Activated CD4-positive, CD25-positive, alpha-beta regulatory T cell treated with anti-CD3 and anti-CD28 coated beads, Interleukin-2, amount 50 U/mL, for 24 hours (primary cell): ENCODE measurements at places on chromosomes 6 and 20.

DNA sequence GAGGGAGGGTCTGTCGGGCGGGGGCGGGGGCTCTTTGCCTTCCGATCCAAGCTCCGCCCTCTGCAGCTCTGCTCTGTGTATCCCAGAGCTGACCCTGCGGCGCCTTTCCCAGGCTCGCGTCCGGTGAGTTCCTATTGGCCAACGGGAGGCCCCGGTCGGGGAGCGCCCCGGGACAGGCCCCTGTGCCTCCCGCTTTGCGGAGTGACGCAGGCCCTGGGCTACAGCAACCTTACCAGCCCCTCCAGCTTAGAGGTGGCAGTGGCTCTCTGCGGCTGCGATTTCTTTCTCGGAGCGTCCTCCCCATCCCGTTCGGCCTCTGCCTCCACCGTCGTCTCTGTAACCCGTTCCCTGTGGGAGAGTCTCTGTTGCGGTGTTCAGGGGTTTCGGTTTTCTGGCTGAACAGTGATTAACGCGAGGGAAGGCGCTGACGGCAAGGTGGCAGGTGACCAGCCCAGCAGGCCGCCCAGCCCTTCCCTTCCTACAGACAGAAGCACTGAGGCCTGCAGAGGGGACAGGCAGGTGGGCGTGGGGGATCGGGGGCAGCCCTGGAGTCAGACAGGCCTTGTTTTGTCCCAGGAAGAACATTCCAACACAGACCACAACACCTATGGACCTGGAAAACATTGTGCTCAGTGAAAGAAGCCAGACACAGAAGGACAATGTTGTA is 18.1 kb upstream of the CEBPB start:
- no peak for ATAC-seq

DNA sequence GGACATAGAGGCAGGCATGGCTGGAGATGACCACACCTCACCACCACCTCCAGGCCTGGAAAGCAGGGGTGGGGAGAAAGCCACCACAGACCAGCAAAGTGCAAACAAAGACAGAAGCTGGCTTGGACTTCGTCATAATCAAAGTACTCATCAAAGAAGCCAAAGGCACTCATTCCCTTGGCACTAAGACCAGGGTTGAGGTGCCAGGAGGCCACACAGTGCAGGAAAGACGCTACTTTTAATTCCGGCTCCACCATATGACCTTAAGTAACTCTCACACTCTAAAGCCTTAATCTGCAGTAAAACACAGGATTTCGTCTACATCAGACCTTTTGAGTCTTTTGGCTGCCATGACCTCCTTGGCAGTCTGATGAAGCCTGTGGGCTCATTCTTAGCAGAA is 123.1 kb downstream of the HIVEP2 start:
- ATAC-seq: no peak

DNA sequence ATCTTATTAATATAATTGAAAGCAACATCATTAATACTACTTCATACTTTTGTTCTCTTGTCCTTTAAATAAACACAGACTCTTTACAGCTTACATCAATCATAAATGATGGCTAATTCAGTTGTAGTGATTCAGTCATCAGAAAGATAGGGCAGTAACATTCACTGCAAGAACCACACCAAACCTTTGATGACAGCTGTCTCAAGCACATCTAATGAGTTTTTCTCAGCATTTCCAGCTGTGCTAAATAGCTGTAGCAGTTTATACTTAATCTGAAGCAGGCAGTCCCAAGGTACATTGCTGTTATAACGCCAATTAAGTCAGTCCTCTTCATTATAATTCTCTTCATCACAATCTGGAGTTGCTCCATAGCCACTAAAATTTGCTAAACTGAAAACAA is 45.7 kb downstream of the PREP start:
- no peak for ATAC-seq

GRCh38 chr6:92906385-92906784 is 513.0 kb downstream of the EPHA7 start:
- no peak for ATAC-seq

DNA sequence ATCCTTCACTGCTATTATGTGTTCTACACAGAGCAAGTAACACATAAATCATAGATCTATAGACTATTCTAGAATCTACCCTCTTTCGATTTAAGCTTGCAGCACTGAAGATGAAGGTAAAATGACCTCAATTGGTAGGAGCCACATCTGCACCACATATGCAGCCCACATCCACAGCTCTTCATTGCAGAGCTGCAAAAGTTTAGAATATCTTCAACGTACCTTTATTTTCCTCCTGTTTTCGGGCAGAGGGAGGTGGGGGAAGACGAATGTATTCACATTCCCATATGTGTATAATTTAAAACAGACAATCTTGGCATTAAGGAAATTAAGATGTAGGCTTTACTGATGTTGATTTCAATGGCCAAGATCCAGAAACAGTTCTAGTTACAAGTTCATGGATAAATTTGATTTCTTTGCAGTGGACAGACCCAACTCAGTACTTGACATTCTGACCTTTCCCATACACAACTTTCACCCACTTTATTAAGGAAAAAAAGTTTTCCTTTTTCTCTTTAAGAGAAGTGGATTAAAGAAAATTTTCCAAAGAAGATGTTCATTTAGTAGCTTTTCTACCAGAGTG is 14.0 kb downstream of the EPB41L2 start:
- ATAC-seq: no peak

- no peak for ATAC-seq
Observed at GRCh38 chr6:13049666-13050254, 278.6 kb downstream of the TBC1D7 start.

GRCh38 chr6:134550604-134551003 is 232.7 kb upstream of the SGK1 start:
- ATAC-seq: no peak

- no peak for ATAC-seq
Observed at GRCh38 chr6:101397199-101397598, 3.7 kb downstream of the GRIK2 start.

- ATAC-seq: no peak
Observed at GRCh38 chr20:63264519-63264918, 8.1 kb upstream of the ARFGAP1 start.

GRCh38 chr6:152508477-152508876 is 128.7 kb downstream of the SYNE1 start:
- no peak for ATAC-seq

DNA sequence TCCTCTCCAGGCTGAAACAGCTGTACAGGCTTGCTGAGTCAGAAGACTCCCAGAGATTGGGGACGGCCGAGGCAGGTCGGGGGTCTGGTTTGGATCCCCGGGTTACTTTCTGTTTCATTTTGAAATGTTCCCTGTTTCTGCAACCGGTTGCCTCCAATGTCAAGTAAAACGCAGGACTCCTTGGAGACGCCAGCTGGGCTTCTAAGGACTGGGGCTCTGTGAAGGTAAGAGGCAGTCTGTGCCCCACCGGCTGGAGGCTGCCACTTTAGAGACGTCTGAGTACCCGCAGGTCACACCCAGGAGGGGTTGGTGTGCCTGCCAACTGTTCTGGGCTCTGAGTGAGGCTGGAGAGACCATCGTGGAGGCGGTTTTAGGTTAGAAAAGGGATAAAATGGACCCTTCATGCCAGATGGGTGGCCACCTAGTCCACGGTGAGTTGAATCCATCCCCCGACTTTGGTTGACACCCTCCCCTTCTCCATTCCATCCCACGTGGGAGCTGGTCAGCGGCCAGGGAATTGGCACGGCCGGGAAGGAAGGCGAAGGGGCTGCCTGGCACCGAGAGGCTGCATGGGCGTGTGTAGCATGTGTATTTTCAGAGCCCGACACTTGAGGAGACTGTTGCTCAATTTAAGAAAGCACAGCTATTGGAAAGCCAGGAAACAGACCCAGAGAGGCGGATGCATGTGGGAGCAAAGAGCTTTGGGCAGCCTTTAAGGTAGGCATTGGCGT is 240.9 kb downstream of the PHACTR1 start:
- ATAC-seq: peak; percentile 50

DNA sequence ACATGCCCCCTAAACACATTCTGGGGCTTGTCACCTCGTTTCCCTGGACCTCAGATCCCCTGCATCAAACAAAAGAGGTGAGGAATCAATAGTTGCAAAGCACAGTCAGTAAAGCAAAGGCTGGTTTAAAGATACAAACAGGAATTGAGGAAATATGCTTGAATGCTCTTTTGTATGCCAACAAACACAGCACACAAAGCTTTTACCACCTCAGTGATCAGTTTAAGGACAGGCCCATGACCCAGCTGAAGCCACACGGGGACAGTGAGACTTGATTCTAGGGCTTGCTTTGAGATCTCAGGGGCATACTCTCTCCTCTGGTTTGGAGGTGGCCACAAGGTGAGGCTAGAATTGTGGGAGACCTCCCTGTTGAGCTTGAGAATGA is 182.9 kb upstream of the CST7 start:
- ATAC-seq: no peak

DNA sequence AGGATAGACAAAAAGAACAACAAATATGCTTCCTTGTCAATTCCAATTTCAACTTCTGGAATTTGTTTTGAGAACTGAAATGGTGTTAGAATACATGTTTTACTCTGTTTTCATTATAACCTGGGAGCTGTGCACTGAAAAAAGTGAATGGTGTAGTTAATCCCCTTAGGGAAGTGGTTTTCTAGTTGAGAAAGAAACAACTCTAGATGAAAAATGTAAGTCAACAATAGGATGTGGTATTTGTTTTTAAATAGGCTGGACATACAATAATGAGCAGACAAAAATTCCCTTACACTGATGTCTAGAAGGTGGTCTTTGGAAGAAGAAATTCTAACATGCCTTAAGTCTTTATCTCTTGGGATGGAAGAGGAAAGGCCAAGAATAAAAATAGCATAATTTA is 59.9 kb upstream of the TINAG start:
- no peak for ATAC-seq

GRCh38 chr6:75266716-75267291 is 17.8 kb downstream of the TMEM30A start:
- ATAC-seq: peak; percentile 55

DNA sequence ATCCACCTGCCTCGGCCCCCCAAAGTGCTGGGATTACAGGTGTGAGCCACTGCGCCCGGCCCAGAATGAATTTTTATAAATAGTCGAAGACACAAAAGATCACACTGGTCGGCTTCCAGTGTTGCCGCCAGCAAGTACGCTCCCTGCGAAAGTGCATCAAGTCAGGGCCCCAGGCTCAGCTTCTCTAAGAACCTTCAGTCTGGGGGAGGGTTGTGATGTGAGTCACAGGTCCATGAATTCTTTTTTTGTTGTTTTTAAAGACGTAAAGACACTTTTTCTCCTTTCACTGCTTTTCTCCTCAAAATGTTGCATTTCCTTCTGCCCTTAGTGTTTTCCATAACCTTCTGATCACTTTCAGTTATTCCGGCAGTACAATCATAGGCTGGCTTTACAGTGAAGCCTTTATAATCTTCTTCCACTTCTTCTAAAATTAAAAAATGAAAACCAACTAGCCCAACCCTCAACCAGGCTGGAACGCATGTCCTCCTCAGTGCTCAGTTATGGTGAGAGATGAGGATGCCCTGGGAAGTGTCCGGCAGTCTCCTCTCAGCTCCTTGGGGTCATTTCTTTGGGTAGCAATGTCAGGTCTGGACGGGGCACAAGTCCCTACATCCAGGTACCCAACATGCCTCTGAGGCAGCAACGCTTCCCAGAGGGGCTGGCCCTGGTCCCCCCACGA is 66.6 kb downstream of the CSE1L start:
- no peak for ATAC-seq

- ATAC-seq: no peak
Observed at GRCh38 chr20:37622728-37623127, 71.1 kb upstream of the CTNNBL1 start.

DNA sequence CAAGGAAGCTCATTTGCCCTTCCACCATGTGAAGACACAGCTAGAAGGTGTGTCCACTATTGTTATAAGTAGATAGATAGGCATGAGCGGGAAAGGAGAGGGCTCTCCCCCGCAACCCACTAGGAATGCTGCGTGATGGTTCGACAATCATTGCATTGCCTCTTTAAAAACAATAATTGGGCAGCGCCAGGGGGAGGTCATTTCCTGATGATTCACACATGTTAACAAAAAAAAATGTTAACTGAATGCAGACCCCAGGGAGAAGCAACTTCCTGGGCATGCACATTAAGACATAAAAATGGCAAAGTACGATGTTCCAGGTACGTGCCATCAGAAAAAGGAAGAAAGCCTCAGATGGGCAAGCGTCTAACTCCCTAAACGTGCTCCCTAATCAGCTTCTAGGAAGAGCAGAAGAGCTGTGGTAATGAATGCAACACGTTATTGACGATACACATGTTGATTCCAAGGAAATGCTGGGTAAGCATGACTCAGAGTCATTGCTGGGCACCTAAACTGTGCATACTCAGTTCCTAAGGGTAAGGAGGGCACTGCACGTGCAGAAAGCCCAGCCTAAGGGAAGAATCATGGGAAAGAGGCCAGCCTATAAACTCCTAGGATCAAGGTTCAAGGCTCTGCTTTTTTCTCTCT is 113.7 kb downstream of the FAM217A start:
- ATAC-seq: no peak

- ATAC-seq: no peak
Observed at GRCh38 chr6:83459663-83460062, 28.8 kb upstream of the ME1 start.

GRCh38 chr20:17752459-17752858 is 52.7 kb downstream of the BANF2 start:
- ATAC-seq: no peak

GRCh38 chr6:39891976-39892375 is 42.3 kb downstream of the MOCS1 start:
- ATAC-seq: no peak

DNA sequence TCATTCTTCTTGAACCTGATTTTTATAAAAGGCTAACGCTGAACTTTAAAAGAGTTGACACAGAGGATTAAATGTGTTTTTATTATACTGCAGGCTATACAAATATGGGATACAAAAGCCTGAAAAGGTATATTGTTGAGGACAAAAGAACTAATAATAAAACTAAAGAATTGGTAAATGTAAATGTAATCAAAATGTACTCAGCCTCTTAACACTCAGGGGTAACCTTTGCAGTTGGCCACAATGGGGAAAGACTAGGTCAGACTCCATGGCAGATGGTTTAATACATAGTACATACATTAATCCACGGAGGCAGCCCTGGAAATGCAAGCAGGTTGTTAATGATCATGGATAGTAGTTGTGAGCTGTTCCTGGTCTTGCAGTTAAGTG is 57.5 kb downstream of the SOBP start:
- no peak for ATAC-seq

DNA sequence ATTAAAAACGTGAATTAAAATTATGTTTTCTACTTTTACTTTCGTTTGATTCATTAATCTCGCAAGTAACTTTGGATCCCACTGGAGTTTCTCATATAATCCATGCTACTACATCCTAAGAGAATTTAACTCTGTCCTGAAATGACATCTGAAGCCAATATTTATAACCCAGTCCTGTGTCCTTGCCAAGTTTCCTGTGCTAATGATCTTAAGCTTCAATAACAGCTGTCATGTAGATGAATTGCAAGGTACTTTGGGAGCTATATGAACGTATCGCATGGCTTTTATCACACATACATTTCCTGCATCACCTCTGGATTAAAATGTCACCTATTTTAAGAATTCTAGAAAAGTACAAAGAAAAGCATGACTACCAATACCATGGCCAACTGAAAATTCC is 833.8 kb upstream of the CITED2 start:
- no peak for ATAC-seq
